Stimulated activated naive CD8-positive, alpha-beta T cell treated with anti-CD3 and anti-CD28 coated beads, Interleukin-15, amount 100 ng/mL, for 72 hours (primary cell): ENCODE measurements at places on chromosomes 6 and 20.

- no peak for DNase-seq
These were observed 60.0 kb downstream of the SYTL3 start for GRCh38 chr6:158709809-158710208.

DNA sequence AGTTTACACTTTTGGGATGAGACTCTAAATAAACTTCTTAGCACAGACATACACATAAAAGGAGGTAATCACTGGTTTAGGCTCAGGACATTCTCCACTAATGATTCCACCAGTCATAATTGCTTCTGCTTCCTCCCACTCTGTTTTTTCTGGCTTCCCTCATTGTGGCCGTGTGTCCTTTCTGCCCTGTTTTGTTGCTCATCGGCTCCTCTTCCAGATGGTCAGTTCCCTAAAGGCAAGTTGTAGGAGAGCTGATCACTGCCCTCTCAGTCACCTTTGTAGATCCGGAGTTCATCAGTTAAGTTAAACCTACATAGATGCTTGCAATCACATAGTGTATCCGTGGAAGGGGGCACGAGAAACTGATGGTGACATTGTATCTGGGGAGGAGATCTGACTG, 200.5 kb upstream of the ARG1 start:
- DNase-seq = no peak

DNA sequence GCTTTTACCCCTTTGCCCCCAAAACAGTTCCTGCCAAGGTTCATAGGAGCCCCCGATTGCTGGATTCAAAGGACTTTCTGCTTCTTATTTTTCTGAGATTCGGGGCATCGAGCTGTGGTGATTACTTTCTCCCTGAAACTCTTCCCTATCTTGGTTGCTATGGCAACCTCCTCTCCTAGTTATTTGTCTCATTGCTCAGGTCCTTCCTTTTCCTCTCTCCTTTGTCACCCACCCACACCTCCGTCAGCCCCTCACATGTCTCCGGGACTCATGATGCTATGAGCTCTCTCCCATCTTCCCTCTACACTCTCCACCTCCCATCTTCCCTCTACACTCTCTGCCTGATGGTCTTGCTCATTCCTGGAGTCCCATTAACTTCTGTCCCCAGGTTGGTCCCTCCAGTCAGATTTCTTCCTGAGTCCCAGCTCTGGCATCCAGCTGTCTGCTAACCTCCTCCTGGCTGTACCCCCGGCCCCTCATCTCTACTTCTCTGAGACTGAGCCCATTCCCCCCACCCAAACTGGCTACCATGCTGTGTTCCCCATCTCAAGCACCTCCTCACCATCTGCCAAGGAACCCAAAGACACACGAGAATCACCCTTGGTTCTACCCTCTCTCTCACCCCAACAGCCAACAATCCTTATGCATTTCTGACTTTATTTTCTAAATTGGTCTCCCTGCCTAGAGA, 30.2 kb upstream of the NNAT start:
- DNase-seq = no peak

GRCh38 chr6:43851204-43851865, 81.3 kb downstream of the VEGFA start:
- DNase-seq = no peak
